ENCODE measurements at places on chromosomes 4 and X.

DNA sequence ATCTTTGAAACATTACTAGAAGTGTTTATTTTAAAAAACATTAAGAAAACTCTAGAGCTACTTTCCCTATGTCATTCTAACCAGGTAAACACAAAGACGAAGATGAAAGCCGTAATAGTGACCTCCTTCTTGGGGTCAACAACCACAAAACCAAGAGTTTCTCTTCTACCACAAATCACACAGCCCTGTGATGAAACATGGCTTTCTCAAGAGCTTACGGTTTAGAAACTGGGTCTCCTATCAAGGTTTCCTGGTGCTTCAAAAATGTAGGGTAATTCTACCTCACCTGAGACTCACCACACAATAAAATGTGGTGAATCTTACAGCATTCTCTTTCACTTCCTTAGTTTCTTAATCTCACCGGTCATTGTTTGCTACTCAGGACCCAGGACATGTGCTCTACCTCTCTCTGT is 50.9 kb downstream of the CORIN start:
- no peak for DNase-seq

- no peak for DNase-seq
Observed at GRCh38 chr4:70739496-70740337, 18.0 kb downstream of the RUFY3 start.

GRCh38 chr4:94605241-94605805 is 152.4 kb upstream of the BMPR1B start:
- DNase-seq, result no peak

DNA sequence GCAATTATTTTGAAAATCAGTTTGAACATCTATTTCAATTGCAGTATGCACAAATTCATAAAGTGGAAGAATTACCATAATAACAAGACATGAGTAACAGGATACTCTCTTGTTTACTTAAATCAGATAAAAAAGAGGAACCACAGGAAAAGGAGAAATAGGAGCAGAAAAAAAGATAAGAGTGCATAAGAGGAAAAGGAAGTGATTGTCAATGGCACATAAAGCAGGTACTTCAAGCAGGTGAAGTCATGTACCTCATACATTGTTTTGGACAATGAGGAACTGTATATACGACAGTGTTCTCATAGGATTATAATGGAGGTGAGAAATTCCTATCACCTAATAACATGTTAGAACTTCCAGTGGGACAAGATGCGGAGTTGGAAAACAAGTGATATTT is 334.5 kb upstream of the PCDH7 start:
- DNase-seq, result no peak

GRCh38 chr4:105619188-105619931 is 66.9 kb downstream of the ARHGEF38 start:
- no peak for DNase-seq

GRCh38 chr4:4521136-4521535 is 20.7 kb downstream of the STX18 start:
- no peak for DNase-seq

GRCh38 chr4:108446556-108446955 is 173.8 kb upstream of the RPL34 start:
- DNase-seq, result no peak

DNA sequence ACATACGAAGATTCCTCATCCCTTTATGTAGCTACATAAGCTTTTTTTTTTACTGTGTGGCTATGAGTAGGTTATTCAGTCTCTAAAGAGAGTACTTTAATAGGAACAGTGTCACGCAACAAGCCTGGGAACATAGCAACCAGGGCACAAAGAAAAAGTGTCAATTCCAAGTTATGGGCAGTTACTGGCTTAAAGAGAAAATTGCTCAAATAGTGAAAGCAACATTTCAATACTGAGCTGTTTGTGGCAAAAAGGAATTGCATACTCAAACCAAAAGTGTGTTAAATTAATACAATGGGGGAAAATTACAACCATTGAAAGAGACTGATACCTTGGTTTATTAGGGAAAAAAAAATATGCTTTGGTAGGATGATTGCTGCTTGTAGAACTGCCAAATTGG is 41.2 kb upstream of the ENOX2 start:
- no peak for DNase-seq

DNA sequence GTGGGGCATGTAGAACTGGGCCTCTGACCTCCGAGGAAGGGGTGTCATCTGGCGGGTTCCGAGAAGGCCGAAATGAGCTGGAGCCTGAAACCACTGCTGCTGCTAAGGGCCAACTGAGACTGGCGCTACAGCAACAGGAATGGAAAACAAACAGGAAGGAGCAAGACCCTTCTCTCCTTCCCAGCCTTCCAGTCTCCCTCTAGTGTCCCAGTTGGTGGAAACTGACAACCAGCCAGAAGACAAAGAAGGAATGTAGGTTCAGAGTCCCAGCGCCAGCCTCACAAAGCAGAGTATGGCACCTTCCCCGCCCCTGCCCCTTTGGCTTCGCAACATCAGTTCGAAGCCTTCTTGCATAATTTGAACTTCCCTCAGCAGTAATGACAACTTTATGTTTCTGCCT is 24.4 kb upstream of the PDZD4 start:
- no peak for DNase-seq

DNA sequence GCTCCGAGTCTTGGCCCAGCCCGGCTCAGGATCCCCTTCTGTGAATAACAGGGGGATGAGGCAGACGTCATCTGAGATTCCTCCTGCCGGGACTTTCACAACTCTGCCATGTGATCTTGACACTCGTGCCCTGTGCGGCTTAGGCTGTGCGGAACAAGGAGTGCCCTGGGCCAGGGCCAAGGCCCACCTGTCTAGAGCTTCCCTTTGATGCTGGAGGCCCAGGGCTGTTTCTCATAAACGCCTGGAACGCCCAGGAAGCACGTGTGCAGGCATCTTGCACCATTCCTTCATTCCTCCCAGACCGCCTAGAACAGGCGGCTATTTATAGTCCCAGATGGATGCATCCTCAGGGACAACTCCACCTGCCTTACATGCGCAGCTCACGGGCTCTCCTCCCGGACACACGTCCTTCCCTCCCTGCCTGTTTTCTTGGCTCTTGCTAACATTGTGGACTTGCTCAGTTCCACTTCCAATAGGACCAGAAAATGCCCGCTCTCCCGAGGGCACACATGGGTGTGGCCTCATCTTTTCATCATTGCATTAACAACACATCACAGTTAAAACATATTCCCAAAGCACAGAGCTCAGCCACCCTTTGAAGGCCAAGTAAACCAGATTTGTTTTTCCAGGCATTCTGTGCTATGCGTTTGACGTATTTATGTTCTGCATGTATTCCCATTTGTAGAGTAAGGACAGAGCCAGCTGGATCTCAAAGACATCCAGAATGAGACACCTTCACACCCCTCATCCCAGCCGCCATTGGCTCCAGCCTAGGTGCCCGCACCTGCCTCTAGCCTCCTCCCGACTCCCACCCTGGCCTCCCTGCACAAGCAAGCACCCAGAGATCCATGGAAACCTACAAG is 57.2 kb downstream of the ABLIM2 start:
- DNase-seq, result no peak

DNA sequence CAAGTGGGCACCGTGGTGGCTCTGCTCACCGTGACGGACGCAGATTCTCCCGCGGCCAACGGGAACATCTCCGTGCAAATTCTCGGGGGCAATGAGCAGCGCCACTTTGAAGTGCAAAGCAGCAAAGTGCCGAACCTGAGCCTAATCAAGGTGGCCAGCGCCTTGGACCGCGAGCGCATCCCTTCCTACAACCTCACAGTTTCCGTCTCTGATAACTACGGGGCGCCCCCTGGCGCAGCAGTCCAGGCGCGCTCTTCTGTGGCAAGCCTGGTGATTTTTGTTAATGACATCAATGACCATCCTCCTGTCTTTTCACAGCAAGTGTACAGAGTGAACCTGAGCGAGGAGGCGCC is 2.7 kb downstream of the FAT4 start:
- DNase-seq, result no peak

DNA sequence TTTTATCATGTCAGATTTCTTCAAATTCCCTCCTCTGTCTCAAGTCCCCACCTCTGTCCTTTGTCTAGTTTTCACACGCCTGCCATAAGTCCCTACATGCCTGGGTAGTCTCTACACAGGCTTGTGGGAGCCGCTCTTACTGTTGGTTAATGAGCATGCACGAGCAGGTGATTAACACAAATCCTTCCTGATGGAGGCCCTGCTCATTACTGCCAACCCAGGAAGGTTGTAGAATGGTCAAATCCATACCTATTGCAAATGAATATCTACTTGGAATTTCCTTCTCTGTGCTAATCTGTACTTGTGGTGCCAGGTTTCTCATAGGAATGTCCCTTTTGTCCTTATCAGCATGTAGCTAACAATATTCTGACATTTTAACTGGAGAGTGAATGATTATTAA is 208.4 kb upstream of the HDX start:
- DNase-seq, result no peak

DNA sequence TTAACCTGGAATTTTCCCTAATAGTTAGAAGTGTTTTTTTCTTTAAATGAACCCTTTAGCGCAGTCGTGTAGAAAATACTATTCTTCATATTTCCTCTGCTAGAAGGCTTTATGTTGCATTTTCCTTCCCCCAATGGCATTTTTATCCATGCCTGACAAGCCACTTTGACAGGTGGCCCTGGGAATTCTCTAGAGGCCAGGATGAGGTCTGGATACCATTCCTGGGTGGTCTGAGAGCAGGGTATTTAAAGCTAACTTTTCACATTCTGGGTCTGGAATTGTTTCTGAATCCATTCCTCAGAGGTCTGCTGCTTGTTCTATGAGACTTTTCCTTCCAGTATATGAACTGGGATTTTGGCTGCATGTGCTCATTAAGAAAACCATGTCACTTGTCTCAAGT is 31.2 kb upstream of the PDGFRA start:
- DNase-seq, result no peak
